ENCODE measurements at places on chromosomes 3 and 15.

- DNase-seq: no peak
These were observed 324.0 kb downstream of the UACA start for GRCh38 chr15:70439304-70439877.

GRCh38 chr3:42230860-42231259 is 35.1 kb downstream of the CCK start:
- DNase-seq: no peak

DNA sequence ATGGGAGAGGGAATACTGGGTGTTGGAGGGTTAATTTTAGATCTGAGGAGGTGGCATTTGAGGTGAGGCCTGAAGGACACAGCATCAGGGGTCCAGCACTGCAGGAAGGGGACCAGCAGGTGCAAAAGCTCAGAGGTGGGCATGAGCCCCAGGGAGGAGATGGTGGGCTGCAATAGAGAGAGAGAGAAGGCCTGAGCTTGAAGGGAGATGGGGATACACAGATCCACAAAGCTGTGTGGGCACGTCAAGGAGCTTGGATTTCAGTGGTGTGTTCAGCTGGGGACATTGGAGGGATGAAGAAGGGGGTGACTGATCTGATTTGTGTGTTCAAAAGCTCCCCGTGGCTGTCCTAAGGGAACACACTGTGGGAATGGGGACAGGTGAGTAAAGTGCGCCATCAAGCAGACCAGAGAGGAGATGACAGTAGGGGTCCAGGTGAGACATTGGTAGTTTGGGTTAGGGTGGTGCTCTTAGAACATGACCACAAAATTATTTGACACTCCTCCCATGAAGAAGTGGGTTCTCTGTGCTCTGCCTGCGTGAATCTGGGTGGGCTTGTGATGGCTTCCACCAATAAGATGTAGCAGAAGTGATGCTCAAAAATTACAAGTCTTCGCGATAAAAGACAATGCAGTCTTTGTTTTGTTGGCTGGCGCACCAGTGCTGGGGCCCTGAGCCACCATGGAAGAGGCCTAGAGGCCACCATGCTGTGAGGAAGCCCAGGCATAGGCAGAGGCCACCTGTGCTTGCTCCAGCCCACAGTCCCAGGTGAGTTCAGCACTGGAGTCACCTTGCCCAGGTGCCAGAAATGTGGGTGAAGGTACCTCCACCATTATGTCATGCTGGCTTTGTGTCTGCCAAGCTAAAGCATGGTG is 1.9 kb upstream of the WNT7A start:
- no peak for DNase-seq

DNA sequence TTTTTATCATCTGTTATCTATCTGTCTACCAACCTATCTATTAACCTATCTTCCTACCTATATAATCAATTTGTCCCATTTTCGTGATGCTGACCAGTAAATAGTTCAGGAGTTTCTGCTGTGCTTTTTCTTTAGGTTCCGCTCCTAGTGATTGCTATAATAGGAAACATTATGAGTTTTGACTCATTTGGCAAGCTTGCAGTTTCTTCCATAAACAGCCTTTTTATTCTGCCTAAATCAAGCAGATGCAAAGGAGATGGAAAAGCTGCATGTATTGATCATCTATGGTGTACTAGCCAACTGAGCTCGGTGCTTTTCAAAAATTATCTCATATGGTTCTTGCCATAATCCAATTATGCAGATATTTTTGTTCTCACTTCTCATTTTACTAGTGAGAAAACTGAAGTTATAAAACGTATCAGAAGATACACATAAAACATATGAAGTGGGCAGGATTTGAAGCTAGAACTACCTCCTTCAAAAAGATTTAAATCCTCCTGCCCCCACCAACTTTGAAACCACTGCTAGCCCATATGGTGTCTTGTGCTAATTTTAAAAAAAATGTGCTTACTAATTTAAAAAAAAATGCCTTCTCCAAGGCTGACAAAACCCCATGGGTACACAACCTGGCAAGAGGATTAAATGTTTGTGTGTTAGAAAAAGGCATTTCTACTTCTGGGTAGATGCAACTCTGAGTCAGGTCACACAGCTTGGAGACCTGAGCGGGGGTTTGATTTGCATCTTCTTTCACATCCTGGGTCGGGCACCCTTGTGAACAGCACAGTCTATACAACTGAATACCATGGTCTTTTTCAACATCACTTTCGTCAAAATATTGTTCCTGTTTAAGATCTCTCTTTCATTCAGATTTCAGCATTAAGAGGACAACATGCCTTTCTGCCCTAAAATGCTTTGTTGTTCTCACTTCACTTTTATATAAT is 267.0 kb downstream of the CHL1 start:
- no peak for DNase-seq

DNA sequence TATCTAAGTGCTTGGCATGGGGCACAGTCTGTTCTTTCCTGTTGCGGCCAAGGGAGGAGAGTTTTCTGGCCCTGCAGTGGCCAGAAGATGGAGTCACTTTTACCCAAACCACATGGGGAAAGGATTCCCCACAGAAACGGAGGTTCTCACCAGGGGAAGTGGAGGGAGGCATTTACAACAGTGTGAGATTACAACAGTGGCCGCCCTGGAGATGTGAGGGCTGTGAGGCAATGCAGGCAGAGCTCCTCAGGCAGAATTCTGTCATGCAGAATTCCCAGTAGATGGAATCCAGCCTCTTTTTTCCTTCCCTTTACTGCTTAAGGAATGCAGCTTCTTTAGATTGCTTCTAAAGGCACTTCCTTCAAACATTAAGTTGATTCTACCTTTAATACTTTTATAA is 83.1 kb downstream of the CACNA1D start:
- DNase-seq: no peak

- no peak for DNase-seq
These were observed 544 bp upstream of the GATM start for GRCh38 chr15:45378913-45379262.

GRCh38 chr3:161035711-161036110 is 69.4 kb downstream of the B3GALNT1 start:
- DNase-seq: no peak

- DNase-seq: no peak
These were observed 48.9 kb upstream of the ZDHHC23 start for GRCh38 chr3:113898892-113899291.

- DNase-seq: no peak
These were observed 85.0 kb upstream of the GALNT15 start for GRCh38 chr3:16089521-16089920.

All from activated T-helper 1 cell treated with anti-CD3 and anti-CD28 coated beads, Interleukin-2, amount 50 U/mL, for 16 hours (primary cell).